Activated CD8-positive, alpha-beta T cell treated with anti-CD3 and anti-CD28 coated beads, Interleukin-2, amount 10 ng/mL, durations not matched to agents 7 days and 5 days (primary cell): ENCODE measurements at places on chromosomes 7 and 10. TPM values are rescaled to one million over a fixed set of nuclear protein-coding genes. Genes with fewer than 3 reads are reported as not detected.
A peak's percentile ranks its signal among the peaks of the same experiment; 100 is the strongest.

GRCh38 chr7:55509322-55509721, 63.0 kb downstream of the VOPP1 start:
- no peak for DNase-seq

DNA sequence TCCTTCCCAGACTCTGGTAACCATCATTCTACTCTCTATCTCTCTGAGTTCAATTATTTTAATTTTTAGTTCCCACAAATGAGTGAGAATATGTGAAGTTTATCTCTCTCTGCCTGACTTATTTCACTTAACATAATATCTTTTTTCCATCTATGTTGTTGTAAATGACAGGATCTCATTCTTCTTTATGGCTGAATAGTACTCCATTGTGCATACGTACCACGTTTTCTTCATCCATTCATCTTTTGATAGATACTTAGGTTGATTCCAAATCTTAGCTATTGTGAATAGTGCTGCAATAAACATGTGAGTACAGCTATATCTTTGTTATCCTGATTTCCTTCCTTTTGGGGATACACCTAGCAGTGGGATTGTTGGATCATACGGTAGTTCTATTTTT, 23.9 kb downstream of the RPA3 start:
- DNase-seq: no peak

- peak; percentile 54 for DNase-seq
Observed at GRCh38 chr10:5291501-5292195, 73.1 kb upstream of the UCN3 start.

Gene WBP1L
- 25.7 TPM for total RNA-seq

Gene GIMAP8
- 21.5 TPM for total RNA-seq

Gene AKR1D1
- total RNA-seq: not detected

- no peak for DNase-seq
Observed at GRCh38 chr10:69239816-69240434, 19.8 kb downstream of the HKDC1 start.
